PC-3 (cell line): ENCODE measurements at places on chromosomes 7 and 10. TPM values are rescaled to one million over a fixed set of nuclear protein-coding genes. Genes with fewer than 3 reads are reported as not detected.

Gene FZD1
- 2.7 and 3.1 TPM in 2 replicates for total RNA-seq

Gene FAM24B
- 5.2 and 12.4 TPM in 2 replicates for total RNA-seq

Gene PLPP4
- 5.0 and 10.7 TPM in 2 replicates for total RNA-seq

Gene LOXL4
- total RNA-seq, result 7.8 and 8.2 TPM in 2 replicates

Gene FLNC
- total RNA-seq, result 88.7 and 121 TPM in 2 replicates

Gene HOXA10
- total RNA-seq, result 36.0 and 46.1 TPM in 2 replicates

Gene CARD11
- total RNA-seq, result not detected in 2 replicates

Gene PRPS1L1
- not detected in 2 replicates for total RNA-seq

Gene ETV1
- total RNA-seq, result 10.4 and 20.6 TPM in 2 replicates

Gene TMEM176A
- total RNA-seq, result not detected in 2 replicates

DNA sequence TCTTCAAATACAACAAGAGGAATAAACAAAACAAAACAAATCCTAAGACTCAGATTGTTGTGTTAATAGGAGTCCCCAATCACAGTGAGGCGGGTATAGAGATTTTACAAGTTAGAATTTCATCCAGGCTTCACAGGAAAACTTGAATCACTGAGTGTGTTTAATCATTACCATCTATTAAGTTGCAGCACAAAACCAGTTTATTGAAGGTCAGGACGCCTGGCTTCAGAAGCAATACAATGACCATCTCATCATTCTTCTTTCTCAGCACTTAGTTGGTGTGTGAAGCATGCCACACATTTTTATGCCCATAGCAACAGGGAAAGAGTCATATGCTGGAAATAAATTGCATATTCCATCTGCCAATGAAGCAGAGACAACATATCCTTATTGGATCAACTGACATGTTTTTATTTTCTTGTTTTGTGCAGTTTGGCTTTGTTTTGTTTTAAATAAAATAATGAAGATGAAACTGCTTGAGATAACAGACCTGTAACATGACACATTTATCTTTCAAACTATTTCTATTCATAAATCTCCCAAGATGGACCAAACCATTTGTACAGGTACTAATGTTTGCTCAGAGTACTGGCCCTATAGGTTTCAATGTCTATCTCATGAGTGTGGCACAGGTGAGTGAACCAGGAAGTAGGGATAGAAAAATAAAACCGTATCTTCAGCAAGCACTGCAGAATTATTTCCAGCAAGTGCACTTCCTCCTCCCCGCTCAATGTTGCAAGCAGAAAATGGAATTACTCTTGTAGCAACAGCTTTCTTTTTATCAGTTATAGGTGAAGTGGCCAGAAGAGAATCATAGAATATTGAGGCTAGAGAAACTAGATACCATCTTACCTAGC lies 40.4 kb downstream of the TAC1 start:
- no peaks in the 10 kb centered on the region for H3K36me3 ChIP-seq
- peaks cover 14% of the 10 kb centered on the region; the same call in 1 of the 2 replicates for H3K27me3 ChIP-seq
- 0 out of 2 replicates have a peak, but pooled peaks cover 4% of the 10 kb centered on the region for H3K4me1 ChIP-seq
- H3K27ac ChIP-seq, result no peak overlapping the region
- no peak for DNase-seq

- H3K36me3 ChIP-seq, result no peaks in the 10 kb centered on the region
- H3K4me3 ChIP-seq, result no peak overlapping the region
- DNase-seq, result no peak
- no peaks in the 10 kb centered on the region for H3K4me1 ChIP-seq
- H3K27ac ChIP-seq, result no peak overlapping the region
Measured at GRCh38 chr7:69739931-69740431, 141.7 kb downstream of the AUTS2 start.

GRCh38 chr10:28293236-28294168 lies 9.4 kb downstream of the MPP7 start:
- H3K27me3 ChIP-seq, result no peaks in the 10 kb centered on the region

GRCh38 chr10:11017570-11018431 lies at the start of gene CELF2:
CELF2 (plus strand) TSS chr10:11017872; CDS start chr10:11018090, 218 bp downstream.
- no peaks in the 10 kb centered on the region for H3K36me3 ChIP-seq
- 0 out of 2 replicates have a peak, but pooled peaks cover 3% of the 10 kb centered on the region for H3K27me3 ChIP-seq
- no peak within 1 kb of the TSS for H3K4me3 ChIP-seq
- H3K4me1 ChIP-seq, result no peaks in the 10 kb centered on the region
- no peak within 1 kb of the TSS for H3K27ac ChIP-seq

DNA sequence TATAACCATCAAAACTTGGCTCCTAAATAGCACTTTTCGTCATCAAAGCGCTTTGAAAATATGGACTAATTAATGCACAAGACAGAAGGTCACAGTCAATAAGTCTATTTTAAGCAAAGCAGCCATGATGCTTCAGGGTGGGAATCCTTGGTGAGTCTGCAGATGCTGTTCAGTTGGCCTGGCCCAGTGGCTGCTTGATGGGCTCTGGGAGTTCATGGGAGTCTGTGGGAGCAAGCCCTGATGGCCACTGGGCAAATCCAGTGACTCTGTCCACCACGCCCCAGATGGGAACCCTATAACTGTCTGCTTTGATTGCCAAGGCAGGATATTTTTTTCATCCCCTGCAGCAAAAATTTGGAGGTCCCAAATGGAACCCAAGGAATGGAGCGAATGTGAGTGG lies 95.7 kb upstream of the CTBP2 start:
- DNase-seq, result no peak
- no peaks in the 10 kb centered on the region for H3K27me3 ChIP-seq
- H3K36me3 ChIP-seq, result no peaks in the 10 kb centered on the region
- H3K27ac ChIP-seq, result no peak overlapping the region

GRCh38 chr10:94292434-94293090 lies 70.2 kb downstream of the NOC3L start:
- H3K4me1 ChIP-seq, result peaks cover 6% of the 10 kb centered on the region
- no peaks in the 10 kb centered on the region for H3K36me3 ChIP-seq
- H3K27ac ChIP-seq, result no peak overlapping the region
- H3K4me3 ChIP-seq, result no peak overlapping the region
- DNase-seq, result peak; percentile 51
- H3K27me3 ChIP-seq, result no peaks in the 10 kb centered on the region

GRCh38 chr10:12243864-12244620 lies 48.1 kb downstream of the CDC123 start:
- H3K36me3 ChIP-seq, result no peaks in the 10 kb centered on the region
- no peaks in the 10 kb centered on the region for H3K4me1 ChIP-seq
- no peaks in the 10 kb centered on the region for H3K27me3 ChIP-seq
- H3K27ac ChIP-seq, result no peak overlapping the region
- DNase-seq, result no peak
- no peak overlapping the region for H3K4me3 ChIP-seq

GRCh38 chr10:24449321-24449740 lies 240.4 kb downstream of the KIAA1217 start:
- H3K4me1 ChIP-seq, result peaks cover 18% of the 10 kb centered on the region
- no peaks in the 10 kb centered on the region for H3K36me3 ChIP-seq

DNA sequence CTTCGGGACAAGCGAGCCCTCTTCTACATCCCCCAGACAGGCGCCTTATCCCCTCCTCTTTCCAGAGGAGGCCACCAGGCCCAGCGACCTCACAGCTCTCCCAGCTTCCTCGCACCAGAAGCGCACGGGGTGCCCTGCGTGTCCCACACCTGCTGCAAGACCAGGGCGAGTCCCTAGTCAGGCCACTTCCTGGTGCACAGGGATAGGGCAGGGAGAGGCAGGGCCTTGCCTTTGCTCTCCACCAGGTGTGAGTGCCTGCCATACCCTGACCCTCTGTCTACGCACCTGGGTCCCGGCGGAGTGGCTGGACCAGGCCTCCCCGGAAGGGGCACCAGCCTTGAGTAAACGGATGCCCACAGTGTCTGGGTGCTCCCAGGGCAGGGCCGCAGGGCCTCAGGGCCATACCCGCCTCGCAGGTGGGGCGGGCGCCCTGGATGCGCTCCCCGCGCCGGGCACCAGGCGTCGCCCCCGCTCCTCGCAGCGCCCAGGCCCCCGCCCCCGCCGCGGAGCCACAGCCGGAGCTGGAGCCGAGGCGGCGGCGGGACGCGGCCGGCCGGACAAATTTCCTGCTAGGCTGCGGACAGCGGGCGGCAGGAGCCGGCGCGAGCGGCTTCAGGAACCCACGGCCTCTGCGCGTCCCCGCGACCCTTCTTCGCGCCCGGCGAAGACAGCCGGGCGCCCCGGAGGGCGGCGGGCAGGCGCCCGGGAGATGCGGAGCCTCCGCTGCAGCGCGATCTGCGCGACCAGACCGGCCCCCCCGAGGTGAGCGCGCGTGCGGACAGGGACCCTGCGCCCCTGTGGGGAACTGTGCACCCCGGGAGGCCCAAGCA lies at the start of gene PTPRE:
TSS of gene PTPRE (plus strand) at position 556 of the 830 bp plus-strand sequence. CDS start 133,779 bp downstream, outside the sequence.
- peak within 1 kb of the TSS; percentile 66 for H3K4me3 ChIP-seq
- peaks cover 25% of the 10 kb centered on the region for H3K4me1 ChIP-seq
- H3K27me3 ChIP-seq, result no peaks in the 10 kb centered on the region
- H3K27ac ChIP-seq, result peak within 1 kb of the TSS; percentile 64
- no peaks in the 10 kb centered on the region for H3K36me3 ChIP-seq
- peak; percentile 72 for DNase-seq

- no peak for DNase-seq
- peaks cover 68% of the 10 kb centered on the region for H3K27me3 ChIP-seq
- no peaks in the 10 kb centered on the region for H3K36me3 ChIP-seq
- H3K27ac ChIP-seq, result no peak overlapping the region
- no peaks in the 10 kb centered on the region for H3K4me1 ChIP-seq
Measured at GRCh38 chr10:132850246-132850645, 64.3 kb upstream of the NKX6-2 start.

GRCh38 chr7:127782654-127783559 lies 130.9 kb downstream of the SND1 start:
- H3K36me3 ChIP-seq, result no peaks in the 10 kb centered on the region
- no peak overlapping the region for H3K27ac ChIP-seq
- H3K27me3 ChIP-seq, result no peaks in the 10 kb centered on the region
- no peaks in the 10 kb centered on the region for H3K4me1 ChIP-seq
- no peak overlapping the region for H3K4me3 ChIP-seq
- DNase-seq, result no peak

GRCh38 chr10:50346942-50347341 lies 95.6 kb upstream of the ASAH2 start:
- no peak for DNase-seq
- no peak overlapping the region for H3K4me3 ChIP-seq
- no peak overlapping the region for H3K27ac ChIP-seq
- peaks cover 15% of the 10 kb centered on the region for H3K36me3 ChIP-seq

DNA sequence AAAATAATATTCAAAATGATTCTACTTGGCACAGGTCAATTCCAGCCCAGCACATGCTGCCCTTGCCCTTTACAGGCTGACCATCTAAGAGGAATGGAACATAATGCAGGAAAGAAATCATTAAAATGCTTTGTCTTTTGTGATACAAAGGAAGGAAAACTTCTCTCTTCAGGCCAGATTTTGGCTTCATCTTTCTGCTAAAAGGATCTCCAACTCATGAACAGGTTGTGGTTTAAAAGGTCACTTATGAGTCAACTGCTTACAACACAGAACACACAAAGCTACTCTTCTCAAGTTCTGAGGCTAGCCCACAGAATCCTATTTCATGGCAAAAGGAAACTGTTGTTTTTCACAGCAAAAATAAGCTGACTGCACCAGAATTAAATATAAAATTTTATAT lies 197.1 kb downstream of the DOCK4 start:
- H3K27me3 ChIP-seq, result no peaks in the 10 kb centered on the region
- H3K27ac ChIP-seq, result peak overlapping the region; percentile 65
- H3K4me3 ChIP-seq, result no peak overlapping the region
- no peaks in the 10 kb centered on the region for H3K36me3 ChIP-seq

- no peak for DNase-seq
- no peaks in the 10 kb centered on the region for H3K4me1 ChIP-seq
- no peaks in the 10 kb centered on the region for H3K36me3 ChIP-seq
- no peaks in the 10 kb centered on the region for H3K27me3 ChIP-seq
- H3K27ac ChIP-seq, result no peak overlapping the region
Measured at GRCh38 chr10:124349996-124350280, 68.8 kb downstream of the OAT start.

GRCh38 chr7:8228766-8229674 lies 32.9 kb downstream of the ICA1 start:
- no peak for DNase-seq
- no peak overlapping the region for H3K27ac ChIP-seq
- H3K36me3 ChIP-seq, result no peaks in the 10 kb centered on the region
- no peak overlapping the region for H3K4me3 ChIP-seq
- no peaks in the 10 kb centered on the region for H3K4me1 ChIP-seq
- H3K27me3 ChIP-seq, result no peaks in the 10 kb centered on the region

- H3K4me3 ChIP-seq, result peak overlapping the region; percentile 70
- no peaks in the 10 kb centered on the region for H3K36me3 ChIP-seq
- H3K27me3 ChIP-seq, result no peaks in the 10 kb centered on the region
- H3K4me1 ChIP-seq, result peaks cover 25% of the 10 kb centered on the region
- H3K27ac ChIP-seq, result no peak overlapping the region
Measured at GRCh38 chr10:79241990-79242619, 105.2 kb upstream of the PPIF start.

DNA sequence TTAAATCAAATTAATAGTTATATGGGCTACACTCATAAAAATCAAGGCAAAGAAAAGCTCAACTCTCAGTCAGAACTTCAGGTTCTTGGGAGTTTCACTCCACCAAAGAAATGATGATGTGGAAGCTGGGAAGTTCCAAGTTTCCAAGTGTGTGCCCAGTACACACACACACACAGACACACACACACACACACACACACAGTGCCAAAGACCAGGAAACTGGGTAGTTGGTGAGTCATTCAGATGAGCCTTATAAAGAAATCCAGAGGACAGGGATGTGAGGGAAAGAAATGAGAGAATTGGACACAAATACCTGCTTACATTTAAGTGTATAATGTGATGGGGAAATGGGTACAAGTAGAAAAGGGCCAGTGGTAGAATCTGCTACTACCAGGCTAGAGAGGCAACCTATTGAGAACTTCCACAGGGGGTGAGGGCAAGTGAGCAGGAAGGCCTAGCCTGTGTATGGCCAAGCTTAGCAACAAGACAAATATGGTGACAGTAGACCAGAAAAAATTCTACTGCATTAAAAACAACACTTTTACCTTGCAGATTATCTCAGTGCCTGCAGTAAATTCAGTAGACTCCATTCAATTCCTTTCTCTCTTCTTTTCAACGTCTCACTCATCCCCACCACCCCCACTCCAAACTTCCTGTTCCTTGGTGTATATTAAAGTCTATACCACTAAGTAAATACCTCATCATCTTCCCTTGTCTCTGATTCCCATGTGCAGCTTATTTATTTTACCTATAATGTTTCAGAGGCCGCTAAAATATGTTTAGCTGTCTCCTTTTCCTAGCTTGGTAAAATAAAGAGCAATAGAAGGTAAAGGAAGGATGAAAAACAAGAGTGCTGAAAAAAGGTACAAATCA lies 95.0 kb downstream of the CABCOCO1 start:
- DNase-seq, result peak; percentile 98
- peak overlapping the region; percentile 78 for H3K27ac ChIP-seq
- H3K27me3 ChIP-seq, result no peaks in the 10 kb centered on the region
- peaks cover 51% of the 10 kb centered on the region for H3K4me1 ChIP-seq
- peak overlapping the region; percentile 20 for H3K4me3 ChIP-seq
- H3K36me3 ChIP-seq, result no peaks in the 10 kb centered on the region

GRCh38 chr7:66013938-66014337 lies 31.9 kb upstream of the GUSB start:
- H3K4me1 ChIP-seq, result peaks cover 14% of the 10 kb centered on the region
- no peak overlapping the region for H3K27ac ChIP-seq
- H3K36me3 ChIP-seq, result no peaks in the 10 kb centered on the region
- H3K4me3 ChIP-seq, result no peak overlapping the region
- DNase-seq, result peak; percentile 35
- no peaks in the 10 kb centered on the region for H3K27me3 ChIP-seq

- DNase-seq, result no peak
- peaks cover 14% of the 10 kb centered on the region for H3K4me1 ChIP-seq
- H3K27ac ChIP-seq, result no peak overlapping the region
- H3K4me3 ChIP-seq, result no peak overlapping the region
Measured at GRCh38 chr7:156954941-156955340, 5.4 kb downstream of the NOM1 start.

- DNase-seq, result peak; percentile 83
- H3K4me3 ChIP-seq, result peak overlapping the region; percentile 41; the same call in 1 of the 2 replicates
- no peaks in the 10 kb centered on the region for H3K27me3 ChIP-seq
- peaks cover 37% of the 10 kb centered on the region for H3K4me1 ChIP-seq
- peak overlapping the region; percentile 95 for H3K27ac ChIP-seq
Measured at GRCh38 chr7:79622781-79623180, 169.3 kb upstream of the MAGI2 start.
